ENCODE measurements at places on chromosomes 1 and 21.

GRCh38 chr1:162387226-162388082, 5.9 kb downstream of the C1orf226 start:
- no peak for DNase-seq

DNA sequence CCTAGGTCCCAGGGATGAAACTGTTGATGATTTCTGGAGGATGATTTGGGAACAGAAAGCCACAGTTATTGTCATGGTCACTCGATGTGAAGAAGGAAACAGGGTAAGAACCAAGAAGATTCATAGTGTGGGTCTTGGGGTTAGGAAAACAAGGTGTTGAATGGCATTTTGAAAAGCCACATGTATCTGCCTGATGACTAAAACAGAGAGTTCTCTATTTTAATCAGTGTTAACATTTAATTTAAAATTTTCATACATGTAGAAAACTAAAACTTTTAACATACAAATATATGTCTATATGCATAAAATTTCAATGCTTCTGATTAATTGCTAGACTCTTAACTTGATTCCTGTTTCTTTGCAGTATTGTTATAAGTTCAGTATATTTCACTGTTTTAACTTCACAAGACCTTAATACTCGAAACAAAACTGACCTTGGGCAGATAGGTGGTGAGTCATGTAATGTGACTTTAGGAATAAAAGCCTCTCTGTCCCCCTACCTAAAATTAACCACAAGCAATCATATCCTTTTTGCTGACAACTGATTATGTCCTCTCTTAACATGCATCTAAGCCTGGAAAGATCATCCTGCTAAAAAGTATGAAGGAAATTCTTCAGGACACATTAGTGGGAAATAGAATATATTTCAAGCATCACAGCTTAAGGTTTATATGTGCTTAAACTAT, 95.6 kb downstream of the PTPRC start:
- DNase-seq = no peak

GRCh38 chr1:70719154-70719553, 308.1 kb downstream of the CTH start:
- no peak for DNase-seq

DNA sequence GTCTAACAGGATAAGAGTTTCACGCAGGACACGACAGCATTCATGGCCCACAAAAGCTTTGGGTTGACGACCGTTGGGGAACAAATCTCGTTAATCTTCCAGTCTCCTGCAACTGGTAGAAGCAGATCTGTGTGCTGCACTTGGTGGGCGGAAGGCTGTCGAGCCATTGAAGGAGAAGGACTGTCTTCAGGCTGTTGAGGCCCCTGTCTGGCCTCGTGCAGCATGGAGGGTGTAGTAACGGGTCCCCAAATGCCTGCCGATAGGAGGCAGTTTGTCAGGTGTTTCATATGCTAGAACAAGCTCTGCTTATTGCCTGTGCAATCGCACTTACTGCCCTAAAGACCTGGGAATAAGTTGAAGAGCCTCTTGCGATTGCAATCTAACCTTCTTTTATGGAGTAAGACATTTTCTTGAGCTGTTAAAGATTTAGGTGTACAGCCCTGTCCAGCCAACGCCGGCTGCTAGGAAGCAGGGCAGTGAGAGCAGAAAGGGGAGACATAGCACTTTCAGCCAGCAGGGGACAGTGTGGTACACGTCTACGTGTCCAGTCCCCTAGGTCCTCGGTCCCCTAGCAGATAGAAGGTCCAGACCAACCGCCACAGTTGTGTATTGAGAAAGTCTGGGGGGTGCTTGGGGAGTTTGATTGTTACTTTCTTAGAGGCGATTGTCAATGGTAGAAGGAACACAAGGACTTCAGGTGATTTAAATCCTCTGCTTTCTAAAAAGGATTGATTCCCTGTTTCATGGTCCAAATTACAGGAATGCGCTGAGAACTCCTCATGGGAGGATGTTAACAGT, 102.3 kb upstream of the TMPRSS2 start:
- no peak for DNase-seq

- no peak for DNase-seq
These were observed 28.2 kb downstream of the ATP8B2 start for GRCh38 chr1:154353460-154353904.
